ENCODE measurements at places on chromosomes 5 and 9.

DNA sequence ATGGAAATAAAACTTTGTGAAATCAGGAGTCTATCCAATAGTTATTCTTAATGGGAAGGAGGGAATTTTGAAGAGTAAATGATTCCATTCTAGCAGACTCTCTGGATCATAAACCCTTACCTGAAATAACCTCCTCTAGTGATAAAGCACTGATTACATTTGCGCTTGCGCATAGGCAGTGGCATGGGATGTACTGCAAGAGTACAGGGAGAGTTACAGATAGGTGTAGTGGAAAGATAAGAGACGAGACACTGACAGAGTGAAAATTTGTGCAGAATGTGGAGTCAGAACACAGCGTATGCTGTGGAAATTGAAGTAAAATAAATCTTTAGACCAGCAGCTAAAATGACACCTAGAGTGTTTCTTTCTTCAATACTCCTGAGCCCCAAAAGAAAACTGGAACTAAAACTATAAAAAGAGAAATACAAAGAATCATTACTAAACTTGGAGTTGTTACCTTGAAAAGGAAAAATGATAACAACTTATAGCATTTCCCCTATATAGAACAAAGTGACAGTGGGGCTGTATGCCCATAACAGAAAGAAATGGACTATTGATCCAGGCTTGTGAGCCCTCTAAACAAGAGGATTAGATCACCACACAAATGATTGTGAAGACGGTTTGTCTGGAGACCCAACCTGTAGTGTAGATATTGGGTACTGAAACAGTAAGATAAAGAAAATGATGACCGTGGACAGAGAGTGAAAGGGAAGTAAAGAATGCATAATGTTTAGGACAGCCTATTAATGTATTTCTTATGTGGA is 1471.2 kb upstream of the NUDT12 start:
- DNase-seq: no peak

DNA sequence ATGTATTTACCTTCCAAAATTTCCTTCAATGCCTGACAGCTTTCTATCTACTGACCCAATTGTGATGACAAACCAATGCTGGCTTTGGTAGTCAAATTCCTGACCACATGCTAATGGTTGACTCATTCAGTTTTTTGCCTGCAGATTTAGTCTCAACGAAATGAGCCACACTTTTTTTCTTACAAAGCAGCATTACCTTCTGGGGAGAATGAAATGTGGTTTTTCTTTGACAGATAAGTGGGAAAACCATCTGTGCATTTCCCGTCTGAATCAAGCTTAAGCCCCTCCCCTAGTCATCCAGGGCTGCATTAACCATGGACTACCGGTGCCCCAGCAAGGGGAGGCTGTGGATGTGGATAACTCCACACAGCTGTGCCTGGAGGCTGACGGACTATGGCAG is 99.6 kb upstream of the TAF11L2 start:
- DNase-seq: peak; percentile 7

DNA sequence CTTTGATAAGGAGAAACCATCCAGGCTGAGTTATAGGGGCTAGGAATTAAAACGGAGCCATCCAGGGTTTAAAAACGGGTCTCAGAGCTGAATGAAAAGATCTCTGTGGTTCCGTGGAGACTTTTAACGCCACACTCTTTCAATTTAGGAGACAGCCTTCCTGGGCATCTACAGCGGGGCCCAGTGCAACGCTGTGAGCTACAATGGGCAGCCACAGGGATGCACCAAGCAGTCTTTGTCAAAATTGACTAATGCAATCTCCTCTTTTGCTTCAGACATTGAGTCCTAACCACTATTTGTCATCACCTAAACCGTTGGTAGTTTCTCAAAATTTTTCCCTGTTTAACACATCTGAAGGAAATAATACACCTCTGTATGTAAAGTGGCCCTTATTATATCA is 96.6 kb upstream of the ABCA1 start:
- no peak for DNase-seq

- peak; percentile 53 for DNase-seq
These were observed 21.2 kb downstream of the OTULIN start for GRCh38 chr5:14685757-14686156.

DNA sequence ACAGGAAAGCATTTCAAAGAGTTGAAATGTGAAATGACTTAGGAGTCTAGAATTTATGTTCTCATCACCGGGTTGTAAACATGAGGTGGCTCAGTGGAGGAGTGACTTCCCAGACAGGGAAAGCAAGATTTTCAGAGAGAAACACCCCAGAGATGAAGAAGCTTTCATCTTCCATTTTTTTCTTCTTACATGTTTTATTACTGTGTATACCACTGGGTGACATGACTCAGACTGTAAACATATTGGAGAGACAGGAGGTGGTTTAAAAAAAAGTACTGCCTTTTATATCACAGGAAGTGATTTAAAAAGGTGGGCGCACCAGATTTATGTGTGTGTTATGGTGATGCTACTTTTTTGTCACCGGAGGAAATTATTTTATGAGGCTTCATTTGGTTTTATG is 209.1 kb upstream of the TUT7 start:
- DNase-seq: peak; percentile 28

GRCh38 chr9:102405218-102405867 is 589.8 kb upstream of the CYLC2 start:
- DNase-seq: no peak

- DNase-seq: peak; percentile 63
These were observed 93.0 kb upstream of the NIPAL4 start for GRCh38 chr5:157366741-157367674.

GRCh38 chr9:17816431-17817027 is 237.7 kb downstream of the SH3GL2 start:
- no peak for DNase-seq

DNA sequence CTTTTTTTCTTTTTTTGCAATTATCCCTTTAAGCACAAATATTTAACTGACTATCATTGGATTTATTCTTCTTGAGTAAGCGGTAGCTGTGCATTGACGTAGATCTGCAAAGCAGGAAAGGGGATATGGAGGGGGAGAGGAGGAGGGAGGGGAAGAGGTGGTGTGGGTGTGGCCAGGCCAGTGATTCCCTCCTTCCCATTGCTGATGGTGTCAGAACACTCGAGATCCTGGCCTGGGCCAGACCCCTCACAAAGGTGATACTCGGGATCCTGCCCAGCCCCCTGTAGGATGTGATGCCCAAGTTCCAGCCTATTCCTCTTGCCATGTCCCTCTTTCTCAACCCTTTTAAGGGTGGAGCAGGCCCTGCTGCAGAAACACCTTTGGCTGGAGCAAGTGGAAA is 9.9 kb downstream of the SLC36A3 start:
- DNase-seq: no peak

DNA sequence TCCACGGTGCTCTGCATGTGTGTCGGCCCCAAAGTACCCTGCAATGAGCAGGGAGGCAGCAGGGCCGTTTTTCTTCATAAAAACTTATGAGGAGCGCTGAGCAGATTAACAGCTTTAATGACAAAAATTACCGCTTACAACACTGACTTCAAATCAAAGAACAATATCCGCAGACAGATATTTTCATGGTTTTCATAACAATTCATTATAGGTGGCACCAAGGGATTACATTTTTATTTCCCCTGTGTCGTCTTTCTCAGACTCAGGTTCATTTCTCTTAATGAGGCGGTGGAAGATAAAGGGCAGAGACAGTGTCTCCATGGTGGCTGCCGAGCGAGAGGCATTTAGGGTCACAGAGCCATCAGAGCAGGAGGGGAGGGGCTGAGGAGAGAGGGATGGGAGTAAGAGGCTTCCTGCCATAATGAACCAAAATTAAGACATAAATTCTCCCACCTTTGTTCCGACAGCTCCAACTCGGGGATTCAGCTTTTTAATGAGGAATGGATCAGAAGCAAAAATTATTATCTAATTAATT is 240.7 kb upstream of the CLINT1 start:
- DNase-seq: no peak

DNA sequence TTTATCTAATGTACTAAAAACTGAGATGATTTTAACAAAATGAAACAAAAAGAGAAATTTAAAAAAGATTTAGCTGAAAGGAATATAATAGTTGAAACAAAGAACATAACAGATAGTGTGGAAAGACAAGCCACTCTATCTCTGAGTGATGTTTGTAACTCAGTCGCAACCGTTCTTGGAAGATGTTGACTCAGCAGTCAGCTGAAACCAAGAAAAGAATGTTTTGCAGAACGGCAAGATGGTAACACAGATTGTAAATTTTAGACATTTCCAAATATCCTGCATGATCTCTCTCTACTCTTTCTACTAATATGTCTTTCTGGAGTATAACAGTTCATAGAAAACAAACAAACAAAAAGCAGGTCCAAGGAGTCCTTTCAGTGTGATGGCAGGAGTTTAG is 746.1 kb upstream of the CDH6 start:
- no peak for DNase-seq

DNA sequence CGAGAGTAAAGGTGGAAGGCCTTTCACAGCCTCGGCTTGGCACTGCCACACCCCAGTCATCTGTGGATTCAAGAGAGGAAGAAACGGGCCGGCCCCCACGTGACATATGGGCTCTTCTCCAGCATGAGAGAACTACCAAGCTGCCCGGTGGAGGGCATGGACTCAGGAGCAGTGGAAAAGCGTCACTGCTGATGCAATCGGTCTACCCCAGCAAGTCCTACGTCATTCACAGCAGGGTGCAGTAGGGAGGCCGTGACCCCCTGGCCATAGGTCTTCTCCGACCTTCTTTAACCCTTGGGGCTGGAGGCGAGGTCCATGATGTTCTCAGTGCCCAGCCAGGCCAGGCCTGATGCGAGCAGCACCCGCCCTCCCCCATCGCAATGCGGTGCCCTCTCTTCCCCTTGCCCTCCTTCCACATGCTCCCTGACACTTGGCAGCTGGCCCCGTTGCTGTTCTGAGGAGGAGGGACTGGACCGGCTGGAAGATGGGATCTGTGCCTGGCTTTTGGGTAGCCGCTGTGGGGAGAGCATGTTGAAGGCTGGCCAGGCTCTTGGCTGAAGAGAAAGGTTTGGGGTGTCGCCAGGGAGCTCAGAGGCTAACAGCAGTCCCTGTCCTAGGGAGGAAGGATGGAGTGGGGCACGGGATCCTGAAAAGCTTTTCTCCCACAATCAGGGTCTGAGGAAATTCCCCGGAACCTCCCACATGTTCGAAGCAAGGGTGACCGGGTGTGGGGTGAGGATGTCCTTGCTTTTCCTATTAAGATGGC is 89.8 kb downstream of the LIFR start:
- DNase-seq: peak; percentile 85

Measured in fibroblast of gingiva (primary cell).